Activated gamma-delta T cell (primary cell): ENCODE measurements at places on chromosomes 6 and 20.

GRCh38 chr6:2783188-2783963 is 18.2 kb downstream of the WRNIP1 start:
- DNase-seq = no peak

- DNase-seq = no peak
Measured at GRCh38 chr6:14058029-14058695, 59.4 kb upstream of the CD83 start.

DNA sequence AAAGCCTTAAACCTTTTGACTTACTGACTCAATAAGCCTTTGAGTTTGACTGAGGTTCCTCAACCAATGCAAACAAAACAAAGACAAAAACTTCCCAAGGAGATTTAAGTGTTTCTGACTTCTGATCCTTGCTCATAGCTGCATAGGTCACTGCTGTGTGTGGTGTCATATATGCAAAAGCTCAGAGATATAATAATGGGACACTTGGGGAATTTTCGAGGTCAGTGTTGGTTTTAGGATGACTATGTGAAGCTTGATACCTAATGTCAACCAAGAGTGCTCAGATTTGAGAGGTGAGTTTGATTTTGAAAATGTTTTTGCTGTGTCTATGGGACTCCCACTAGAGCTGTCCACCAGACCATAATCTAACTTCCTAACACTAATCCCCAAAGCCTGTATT is 26.2 kb downstream of the ZKSCAN8 start:
- DNase-seq = no peak

- no peak for DNase-seq
Measured at GRCh38 chr20:62924442-62925075, 1.7 kb downstream of the DIDO1 start.

DNA sequence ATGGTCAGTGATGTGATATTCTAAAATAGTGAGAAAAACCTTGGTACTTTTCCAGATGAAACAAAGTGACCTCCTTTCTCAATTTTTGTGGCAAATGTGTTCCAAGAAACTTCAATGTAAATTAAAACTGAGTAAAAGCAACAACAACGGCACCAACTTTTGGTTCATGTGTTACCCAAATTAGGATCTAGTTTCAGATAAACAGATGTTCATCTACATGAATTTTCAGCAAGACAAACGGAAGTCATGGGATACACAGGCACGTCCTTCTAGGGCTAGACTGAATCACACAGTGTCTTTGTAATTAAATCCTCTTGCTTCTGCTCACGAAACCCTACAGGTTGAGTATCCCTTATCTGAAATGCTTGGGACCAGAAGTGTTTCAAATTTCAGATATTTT is 915.2 kb downstream of the TFAP2A start:
- no peak for DNase-seq

DNA sequence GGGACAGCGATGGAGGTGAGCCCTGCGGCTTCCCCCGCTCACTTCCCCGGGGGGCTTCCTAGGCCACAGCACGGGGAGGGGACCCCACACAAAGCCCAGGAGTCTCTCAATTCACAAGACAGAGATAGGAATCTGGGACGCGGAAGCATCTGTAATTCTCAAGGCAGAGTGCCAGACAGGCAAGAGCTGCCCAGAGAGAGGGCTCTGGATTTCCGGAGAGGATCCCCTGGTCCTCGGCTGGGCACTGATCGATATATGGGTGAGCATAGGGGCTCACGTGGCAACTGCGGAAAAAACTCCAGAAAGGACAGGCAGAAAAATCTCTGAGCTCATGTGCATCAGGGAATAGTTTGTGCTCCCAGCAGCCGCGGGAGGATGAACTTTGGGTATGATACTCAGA is 296.2 kb downstream of the NRN1 start:
- DNase-seq = no peak

DNA sequence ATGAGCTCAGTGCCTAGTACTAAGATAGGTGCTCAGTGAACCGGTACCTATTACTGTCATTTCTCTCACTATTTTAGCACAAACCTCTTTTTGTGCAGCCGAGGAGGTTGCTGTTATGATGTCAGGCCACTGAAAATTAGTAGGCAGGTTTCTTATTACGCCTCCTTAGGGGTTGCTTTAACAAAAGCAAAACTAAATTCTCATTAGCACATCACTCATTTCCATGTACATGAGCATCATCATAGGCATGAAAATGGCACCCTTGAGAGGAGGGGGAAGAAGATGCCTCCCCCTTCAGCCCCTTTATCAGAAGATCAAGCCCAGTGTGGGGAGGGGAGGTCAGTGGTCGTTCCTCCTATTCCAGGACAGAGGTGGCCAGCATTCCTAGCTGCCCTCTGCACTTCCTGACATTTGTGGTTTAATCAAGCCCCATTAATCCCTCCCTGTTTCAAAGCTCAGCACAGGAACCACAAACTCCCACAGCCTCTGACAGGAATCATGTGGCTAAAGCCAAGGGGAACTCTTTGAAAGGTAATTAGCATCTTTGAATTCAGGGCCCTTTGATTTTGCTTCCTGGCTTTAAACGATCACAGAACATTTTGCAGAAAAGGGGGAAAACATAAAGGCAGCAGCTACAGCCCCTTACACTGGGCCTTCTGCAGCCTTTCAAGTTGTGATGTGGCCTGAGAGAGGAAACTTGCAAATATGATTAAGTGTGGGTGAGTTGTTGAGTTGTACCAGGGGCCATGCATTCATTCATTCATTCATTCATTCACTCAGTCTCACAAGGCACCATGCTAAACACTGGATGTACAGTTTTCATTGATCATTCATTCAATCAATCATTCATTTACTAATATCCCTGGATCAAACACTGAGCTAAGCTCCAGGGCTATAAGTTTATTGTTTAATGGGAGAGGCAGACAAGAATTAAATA is 31.9 kb upstream of the PSMF1 start:
- no peak for DNase-seq

GRCh38 chr6:7048894-7049293 is 58.9 kb upstream of the RREB1 start:
- DNase-seq = no peak

DNA sequence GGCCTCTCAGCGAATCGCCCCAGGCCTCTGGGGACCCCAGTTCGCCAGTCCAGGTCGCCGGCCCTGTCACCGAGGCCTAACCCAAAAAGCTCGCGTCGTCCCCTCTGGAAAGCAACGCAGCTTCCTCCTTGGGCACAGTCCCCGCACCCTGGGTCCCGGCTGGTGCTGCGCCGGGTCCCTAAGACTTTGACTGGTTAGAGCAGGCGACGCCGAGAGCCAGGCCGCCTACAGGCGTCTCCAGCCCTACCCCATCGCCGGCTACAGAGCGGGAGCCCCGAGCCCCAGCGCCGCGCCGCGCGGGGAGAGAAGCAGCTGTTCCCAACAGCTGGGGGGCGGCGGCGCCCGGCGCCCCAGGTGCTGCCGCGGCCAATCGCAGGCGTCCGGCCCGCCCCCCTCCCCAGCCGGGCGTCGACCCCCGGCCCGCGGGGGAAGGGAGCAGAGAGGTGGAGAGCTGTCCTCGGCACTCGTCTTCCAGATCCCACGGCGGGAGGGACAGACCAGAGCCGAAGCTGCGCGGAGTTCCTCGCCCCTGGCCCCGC is 540 bp upstream of the RBM24 start:
- no peak for DNase-seq

DNA sequence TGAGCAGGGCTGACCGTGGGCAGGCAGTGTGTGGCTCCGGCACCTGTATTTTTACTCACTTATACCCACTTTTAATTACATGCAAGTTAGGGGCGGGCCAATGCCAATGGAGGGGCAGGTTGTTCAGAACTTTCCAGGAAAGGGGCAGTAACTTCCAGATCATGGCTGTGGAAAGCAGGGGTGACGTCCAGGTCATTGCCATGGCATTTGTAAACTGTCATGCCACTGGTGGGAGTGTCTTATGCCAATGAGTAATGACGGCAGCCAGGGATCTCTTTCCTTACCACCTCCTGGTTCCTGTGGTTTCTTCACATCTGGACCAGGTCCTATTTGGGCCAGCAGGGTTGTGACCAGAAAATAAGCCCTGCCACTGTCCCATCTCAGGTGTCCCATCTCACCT is 258.7 kb downstream of the THBS2 start:
- no peak for DNase-seq

GRCh38 chr6:144742779-144743178 is 457.6 kb downstream of the UTRN start:
- no peak for DNase-seq

- no peak for DNase-seq
Measured at GRCh38 chr6:46684771-46685170, 2.9 kb upstream of the TDRD6 start.

DNA sequence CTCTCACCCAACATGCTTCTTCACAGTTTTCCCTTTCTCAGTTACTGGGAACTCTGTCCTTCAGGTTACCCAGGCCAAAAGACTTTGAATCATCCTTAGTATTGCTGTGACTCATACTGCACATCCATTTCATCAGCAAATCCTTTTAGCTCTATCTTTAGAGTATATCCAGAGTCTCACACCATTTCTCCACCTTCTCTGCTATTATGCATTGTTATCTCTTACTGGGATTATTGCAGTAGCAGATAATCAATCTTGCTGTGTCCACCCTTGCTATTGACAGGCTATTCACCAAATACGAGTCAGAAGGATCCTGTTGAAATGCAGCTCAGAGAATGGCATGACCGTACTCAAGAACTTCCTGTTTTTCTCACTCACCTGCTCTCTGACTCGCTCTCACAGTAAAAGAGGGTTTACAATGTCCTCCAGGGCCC is 57.3 kb downstream of the BCKDHB start:
- no peak for DNase-seq

DNA sequence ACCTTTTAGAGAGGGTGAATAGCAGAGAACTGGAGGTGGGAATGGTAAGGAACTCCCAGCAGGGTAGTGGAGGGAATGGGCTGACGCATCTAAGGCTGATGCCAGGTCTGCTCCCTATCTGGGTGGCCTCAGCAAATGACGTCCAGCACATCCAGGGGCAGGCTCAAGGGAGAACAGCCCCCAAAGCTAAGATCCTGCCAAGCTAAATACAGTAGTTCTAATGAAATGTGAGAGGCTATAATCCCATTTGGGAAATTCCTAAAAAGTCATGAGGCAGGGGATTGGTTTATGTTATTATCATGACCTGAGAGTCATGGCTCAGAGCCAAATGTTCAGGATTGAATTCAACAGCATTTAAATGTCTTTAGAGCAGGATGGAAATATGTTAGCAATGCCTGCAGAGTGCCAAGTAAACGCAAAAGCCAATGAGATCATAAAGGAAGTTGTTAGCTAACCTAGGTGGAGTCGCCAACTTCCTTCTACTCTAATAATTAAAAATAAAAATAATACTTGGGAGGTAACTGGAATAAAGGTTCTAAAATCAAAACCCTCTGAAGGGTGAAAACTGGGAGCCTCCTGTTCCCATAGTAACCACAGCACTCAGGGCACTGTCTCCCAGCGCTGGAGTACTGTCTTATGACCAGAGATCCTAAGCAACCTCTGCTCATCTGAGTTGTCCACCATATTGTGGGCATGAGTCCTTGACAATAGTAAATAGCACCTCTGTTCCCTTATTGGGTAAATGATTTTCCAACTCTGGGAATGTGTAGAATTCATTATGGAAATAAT is 34.8 kb downstream of the IYD start:
- DNase-seq = no peak

GRCh38 chr6:68307301-68307700 is 327.8 kb upstream of the ADGRB3 start:
- no peak for DNase-seq

GRCh38 chr6:137490961-137491360 is 3.2 kb downstream of the OLIG3 start:
- DNase-seq = no peak

DNA sequence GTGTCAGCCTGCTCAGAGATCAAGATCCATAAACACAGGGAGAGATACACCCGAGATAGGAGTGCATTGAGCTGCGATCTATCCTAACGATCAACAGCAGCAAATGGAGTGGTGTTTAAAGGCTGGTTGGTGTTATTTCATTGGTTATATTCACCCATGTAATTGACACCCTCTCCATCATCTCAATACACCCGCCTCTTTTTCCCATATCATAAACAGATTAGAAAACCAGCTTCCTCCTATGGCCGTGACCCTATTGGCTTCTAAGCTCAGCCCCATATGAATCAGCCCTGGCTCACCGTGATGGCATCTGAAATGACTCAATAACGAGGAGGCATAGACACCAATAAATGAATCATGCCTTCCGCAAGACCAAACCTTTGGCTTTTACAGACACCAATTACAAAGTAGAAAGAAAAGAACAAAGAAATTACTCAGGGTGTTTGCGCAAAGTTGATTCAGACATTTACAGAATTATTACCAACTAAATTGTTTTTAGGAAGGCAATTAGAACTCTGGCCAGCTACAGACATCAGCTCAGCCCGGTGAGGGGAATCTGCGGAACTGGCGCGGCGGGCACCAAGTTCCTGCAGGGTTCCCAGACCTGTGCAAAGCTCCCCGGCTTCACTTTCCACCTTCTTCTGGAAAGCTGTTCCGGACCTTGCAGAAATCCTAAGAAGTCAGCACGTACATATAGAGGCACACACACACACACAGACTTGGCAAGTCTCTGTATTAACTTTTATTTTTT is 11.5 kb downstream of the PMEPA1 start:
- DNase-seq = no peak

GRCh38 chr6:89924231-89924630 is 30.0 kb downstream of the GJA10 start:
- DNase-seq = no peak

DNA sequence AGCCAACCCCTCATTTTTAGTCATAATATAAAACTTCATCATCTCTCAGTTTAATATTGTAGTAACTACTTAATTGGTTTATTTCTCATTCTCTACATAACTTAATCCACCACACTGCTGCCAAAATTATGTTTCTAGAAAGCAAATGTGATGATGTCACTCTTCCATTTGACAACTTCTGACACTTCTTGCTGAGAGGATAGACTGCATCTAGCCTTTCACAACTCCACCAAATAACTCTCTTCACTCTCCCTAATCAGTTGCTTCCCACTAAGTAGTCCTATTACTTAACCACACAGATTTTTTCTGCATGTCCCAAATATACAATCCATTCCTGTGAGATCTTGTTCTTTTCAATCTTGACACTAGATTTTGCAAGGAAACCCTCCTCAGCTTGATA is 951.3 kb downstream of the EPHA7 start:
- no peak for DNase-seq

GRCh38 chr20:40019510-40019909 is 669.5 kb downstream of the MAFB start:
- no peak for DNase-seq

GRCh38 chr6:95882371-95882770 is 133.4 kb upstream of the FUT9 start:
- no peak for DNase-seq
